ENCODE measurements at places on chromosomes 2 and 18.

GRCh38 chr18:27780061-27780745 is 396.7 kb downstream of the CDH2 start:
- no peak for DNase-seq

DNA sequence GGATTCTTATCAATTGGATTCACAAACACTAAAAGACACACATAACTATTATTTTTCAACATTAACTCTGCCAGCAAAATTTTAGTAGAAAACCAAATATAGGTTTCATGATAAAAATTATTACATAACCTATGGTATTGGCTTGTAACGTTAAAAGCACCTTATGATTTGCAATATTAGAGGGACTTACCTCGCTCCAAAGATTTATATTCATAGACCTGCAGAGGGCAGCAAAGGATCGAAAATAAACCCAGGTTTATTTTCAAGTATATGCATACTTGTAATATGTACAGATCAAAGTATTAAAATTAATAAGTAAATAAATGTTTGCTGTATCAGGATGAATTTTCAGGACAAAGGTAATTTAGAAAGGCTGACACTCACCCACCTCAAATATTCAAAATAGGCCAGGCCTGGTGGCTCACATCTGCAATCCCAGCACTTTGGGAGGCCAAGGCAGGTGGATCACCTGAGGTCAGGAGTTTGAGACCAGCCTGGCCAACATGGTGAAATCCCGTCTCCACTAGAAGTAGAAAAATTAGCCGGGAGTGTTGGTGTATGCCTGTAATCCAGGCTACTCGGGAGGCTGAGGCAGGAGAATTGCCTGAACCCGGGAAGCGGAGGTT is 45.3 kb downstream of the LRPPRC start:
- DNase-seq, result no peak

GRCh38 chr18:4286256-4286655 is 168.9 kb downstream of the DLGAP1 start:
- DNase-seq, result no peak

DNA sequence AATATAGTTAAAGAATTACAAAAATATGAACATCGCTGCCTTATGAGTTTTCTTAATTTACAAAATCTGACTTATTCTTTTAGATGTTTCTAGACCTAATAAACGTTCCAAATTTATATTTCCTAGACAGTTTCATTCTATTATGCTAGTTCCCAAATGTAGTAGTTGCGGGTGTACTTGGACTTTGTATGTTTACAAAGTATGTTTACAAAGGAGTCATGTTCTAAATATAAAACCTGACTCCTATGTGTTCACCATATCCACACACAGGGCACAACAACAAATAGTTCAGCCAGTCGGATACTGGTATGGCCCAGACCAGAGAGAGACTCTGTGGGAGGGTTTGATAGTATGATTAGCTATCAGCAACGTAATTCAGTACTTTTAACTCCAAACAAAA is 230.7 kb downstream of the KCNH7 start:
- DNase-seq, result no peak

DNA sequence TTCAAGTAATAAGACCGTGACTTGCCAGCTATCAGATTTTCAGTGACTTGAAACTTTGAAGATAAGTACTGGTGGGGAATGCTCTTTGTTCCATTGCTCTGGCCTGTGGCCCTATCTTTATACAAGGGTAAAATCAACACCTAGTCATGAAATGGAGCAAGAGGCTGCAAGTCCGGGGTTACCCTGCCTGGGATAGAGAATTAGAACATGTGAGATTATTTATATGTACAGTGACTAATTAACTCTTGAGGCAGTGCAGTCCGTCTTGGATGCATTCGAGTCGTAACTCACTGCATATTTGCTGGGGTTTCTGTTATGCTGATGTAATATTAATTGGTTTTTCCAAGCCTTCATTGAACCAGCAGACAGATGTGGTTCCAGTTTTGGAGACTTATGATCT is 105.8 kb upstream of the LYPD6 start:
- DNase-seq, result no peak
